Mucosa of descending colon (tissue), 3 donors: ENCODE measurements at places on chromosomes 6 and 20.

- DNase-seq: no peak
Measured at GRCh38 chr6:156905801-156906200, 128.6 kb downstream of the ARID1B start.

GRCh38 chr20:24437196-24438082, 32.0 kb upstream of the SYNDIG1 start:
- DNase-seq: peak; percentile 32

DNA sequence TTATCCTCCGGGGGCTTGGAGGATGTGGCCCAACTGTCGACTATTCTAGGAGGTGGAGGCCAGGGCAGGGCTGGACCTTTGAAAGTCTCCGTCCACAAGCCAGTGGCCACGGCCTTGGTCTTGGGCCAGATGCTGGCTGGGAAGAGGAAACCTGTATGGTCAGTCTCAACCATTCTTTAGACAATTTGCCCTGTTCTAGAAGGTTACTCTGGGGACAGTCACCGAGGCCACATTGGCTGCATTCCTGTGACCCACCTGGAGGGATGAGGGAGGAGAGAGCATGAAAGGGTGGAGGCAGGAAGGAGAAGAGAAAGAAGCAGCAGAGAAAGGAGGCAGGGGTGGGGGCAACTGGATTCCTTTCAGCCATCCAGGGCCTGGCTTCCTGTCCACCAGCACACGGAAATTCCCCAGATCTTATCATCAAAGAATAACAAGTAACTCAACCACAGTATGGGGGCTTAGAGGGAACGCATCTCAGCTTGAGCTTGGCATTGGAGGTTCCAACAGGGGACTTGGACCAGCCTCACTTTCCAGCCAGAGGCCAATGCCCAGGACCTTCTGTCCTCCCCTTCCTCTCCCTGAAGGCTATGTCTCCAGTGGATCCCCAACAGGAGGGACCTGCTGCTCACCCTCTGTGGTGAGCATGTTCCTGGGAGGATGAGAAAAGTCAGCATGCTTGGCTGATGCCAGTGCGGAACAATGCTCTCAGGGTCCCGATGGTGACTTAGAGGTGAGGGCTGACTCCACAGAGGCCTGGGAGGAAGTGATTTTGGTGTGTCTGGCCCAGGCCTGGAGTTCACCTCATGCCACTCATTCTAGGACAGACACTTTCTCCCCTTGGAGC, 30.4 kb downstream of the TGM2 start:
- no peak for DNase-seq

GRCh38 chr6:130796313-130796905, 30.8 kb upstream of the SMLR1 start:
- DNase-seq: no peak

DNA sequence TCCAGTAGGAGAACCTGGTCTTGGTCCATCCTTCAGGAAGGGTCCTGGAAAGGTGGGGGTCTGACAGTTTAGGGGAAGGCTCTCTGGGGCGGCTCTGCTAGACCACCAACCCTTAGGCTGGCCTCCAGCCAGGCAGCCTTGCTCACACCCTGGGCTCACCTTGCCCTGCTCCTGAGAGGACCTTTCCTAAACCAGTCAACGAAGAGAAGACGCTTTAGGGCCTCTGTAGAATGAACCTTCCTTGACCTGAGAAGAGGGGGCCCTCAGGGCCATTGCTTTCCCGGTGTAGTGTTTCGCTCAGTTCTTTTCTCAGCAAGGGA, 1.1 kb downstream of the CDC25B start:
- DNase-seq: peak; percentile 34

DNA sequence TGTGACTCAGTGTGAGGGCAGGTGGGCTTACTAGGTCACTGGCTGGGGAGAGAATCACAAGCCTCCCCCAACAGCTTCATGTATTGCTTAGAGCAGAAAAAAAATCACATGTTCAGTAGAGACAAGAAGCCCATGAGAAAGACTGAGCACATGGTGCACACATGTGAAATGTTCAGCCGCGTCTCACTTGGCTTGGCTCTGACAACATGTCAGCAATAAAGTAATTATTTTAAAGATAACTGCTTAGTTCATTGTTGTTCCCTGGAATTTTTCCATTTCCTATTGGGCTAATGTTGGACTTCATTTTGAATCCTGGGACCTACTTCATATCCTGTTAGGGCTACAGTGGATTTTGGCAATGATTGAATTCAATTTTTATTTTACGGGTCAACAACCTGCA, 222.6 kb downstream of the C6orf118 start:
- no peak for DNase-seq

DNA sequence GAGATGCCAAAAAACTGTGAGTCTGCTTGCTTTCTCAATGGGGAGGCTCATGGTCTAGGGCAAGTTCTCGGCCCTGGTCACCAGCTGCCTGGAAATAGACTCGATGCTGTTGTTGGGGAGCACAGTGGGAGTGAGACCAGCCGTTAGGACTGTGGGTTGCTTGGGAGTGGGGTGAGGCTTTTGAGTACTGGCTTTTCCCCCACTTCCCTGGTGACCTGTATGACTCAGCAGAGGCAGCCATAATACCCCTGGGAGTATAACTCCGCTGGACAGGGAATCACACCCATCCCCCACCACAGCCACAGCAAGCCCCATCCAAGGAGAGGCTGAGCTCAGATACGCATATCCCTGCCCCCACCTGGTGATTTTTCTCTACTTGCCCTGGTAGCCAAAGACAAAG, 48.9 kb upstream of the OGFRL1 start:
- DNase-seq: no peak

DNA sequence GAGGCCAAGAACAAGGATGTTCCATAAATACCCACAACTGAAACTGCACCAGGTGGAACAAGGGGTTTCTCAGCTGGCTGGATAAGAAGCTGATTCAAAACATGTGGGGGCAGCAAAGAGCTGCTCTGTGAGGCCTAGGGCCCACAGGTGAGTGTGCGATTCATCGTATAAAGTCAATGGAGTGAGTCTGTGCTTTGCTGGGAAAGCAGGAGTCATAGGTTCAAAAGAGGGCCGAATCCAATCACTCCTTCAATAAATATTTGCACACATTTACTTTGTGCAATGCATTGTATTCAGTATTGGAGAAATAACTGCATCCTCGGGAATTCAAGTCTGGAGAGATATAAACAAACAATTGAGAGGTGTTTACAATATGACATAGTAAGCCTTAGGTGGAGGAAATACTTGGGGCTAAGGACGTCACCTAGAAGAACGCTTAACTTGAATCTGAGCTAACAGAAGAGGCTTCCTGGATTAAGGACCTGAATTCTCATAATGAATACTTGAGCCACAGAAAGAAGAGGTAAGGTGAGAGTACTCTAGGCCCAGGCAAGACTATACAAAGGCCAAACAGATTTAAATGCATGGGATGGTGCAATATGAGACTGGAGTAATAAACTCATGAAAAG, 83.7 kb upstream of the TMEM30A start:
- no peak for DNase-seq

DNA sequence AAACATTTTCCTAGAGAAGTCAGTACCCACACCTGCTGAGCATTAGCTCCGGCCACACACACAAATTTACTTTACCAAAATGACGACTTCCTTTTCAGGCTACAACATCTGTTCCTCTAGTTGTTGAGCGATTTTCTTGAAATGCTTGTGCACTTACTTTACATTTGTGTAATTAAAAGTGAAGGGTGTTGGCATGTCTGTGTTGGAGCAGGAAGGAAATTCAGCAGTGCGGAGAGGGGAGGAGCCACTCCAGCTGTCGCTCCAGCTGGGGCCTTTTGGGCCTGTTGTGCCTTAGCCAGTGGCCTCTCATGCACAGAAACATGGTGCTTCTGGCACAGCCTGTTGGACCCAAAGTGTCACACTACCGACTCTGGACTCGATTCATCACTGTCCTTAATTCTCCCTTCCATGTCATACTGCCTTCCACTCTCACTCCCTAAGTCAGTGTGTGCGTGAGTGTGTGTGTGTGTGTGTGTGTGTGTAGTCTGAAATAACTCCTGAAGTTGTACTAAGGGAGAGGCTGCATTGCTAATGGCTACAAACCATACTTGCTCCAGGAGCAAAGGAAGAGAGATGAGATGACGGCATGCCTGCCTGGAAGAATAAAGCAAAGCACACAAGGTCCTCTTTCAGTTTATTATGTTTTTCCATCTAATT, 191.8 kb upstream of the ARG1 start:
- DNase-seq: no peak

GRCh38 chr6:7035837-7036249, 71.9 kb upstream of the RREB1 start:
- no peak for DNase-seq

DNA sequence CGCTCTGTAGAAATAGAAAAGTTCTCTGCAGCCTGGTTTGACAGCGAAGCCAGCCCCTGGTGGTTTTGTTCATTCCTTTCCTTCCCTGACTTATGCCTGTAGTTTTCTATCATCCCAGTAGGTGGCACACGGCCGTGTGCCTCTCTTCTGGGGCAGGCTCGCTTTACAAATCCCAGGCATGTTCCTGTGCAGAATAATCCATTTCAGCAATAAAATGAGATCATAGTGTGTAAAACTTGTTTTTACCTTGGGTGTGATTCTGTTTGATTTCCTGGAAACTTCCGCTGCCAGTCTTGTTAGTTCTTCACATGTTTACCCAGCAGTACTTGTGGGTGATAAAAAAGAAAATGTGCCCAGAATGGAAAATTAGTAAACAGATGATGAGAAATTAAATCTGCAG, 7.4 kb upstream of the INSM1 start:
- peak; percentile 47 for DNase-seq

DNA sequence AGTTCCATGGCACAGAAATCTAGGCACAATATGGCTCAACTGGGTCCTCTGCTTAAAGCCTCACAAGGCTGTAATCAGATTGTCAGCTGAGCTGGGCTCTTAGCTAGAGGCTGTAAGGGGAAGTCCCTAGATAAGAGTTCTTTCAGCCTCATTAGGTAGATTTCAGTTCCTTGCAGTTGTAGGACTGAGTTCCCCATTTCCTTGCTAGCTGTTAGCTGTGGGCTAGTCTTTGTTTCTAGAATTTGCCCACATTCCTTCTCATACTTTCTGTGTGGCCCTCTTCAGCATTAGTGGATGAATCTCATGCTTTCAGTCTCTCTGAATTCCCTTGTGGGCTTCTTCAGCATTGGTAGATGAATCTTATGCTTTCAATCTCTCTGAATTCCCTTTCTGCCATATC, 71.0 kb upstream of the MRAP2 start:
- DNase-seq: no peak

DNA sequence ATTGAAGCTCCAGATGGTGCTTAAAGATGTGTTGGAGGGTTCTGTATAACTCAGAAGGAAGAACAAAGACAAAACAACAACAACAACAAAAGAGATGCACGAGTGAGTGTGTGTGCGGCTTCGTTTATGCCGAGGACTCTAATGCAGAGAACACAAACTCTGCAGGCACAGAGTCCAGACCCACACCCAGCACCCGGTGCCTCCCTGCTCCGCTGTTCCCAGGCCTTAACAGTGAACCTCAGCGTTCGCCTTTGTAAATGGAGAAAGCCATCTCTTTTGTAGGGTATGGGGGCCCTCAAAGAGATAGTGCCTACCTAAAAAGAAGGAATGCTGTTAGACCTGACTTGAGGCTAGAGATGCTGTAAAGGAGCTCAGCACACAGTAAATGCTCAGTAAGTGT, 243.3 kb downstream of the ERMARD start:
- no peak for DNase-seq

GRCh38 chr6:139522511-139523220, 148.2 kb upstream of the CITED2 start:
- DNase-seq: no peak

GRCh38 chr20:13665709-13666395, 27.1 kb upstream of the TASP1 start:
- no peak for DNase-seq

GRCh38 chr6:15628499-15629131, 34.2 kb downstream of the DTNBP1 start:
- DNase-seq: no peak

DNA sequence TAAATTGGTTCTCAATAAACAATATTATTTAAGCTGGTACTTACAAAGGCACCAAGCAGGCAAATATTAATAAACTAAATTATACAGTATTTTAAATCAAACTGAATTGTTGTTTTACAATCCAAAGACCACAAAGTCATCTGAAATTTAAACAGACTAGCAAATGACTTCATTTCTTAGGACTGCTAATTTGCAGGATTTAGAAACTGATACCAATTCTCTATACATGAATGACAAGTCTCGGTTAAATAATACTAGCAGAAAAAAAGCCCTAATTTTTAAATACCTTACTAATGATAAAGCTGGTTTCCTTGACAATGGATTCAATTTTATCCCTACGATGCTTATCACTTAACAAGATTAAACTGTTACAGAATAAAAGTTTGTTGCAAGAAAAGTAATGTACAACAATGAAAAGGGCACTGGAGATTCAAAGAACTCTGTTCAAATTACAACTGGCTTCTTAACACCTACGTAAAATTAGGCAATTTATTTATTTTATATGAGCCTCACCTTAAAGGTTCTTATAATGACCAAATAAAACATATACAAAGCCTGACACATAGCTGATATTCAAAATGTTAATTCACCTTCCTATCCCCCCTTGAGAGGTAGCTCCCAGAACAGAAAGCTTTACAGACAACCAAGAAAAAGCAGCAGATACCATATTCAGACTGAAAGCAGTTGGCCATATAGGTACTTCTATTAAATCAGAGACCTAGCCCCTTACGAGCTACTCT, 33.1 kb downstream of the HBS1L start:
- no peak for DNase-seq

- no peak for DNase-seq
Measured at GRCh38 chr6:89360415-89360999, 8.0 kb upstream of the UBE2J1 start.

- DNase-seq: no peak
Measured at GRCh38 chr6:142322066-142322465, 20.3 kb downstream of the ADGRG6 start.

DNA sequence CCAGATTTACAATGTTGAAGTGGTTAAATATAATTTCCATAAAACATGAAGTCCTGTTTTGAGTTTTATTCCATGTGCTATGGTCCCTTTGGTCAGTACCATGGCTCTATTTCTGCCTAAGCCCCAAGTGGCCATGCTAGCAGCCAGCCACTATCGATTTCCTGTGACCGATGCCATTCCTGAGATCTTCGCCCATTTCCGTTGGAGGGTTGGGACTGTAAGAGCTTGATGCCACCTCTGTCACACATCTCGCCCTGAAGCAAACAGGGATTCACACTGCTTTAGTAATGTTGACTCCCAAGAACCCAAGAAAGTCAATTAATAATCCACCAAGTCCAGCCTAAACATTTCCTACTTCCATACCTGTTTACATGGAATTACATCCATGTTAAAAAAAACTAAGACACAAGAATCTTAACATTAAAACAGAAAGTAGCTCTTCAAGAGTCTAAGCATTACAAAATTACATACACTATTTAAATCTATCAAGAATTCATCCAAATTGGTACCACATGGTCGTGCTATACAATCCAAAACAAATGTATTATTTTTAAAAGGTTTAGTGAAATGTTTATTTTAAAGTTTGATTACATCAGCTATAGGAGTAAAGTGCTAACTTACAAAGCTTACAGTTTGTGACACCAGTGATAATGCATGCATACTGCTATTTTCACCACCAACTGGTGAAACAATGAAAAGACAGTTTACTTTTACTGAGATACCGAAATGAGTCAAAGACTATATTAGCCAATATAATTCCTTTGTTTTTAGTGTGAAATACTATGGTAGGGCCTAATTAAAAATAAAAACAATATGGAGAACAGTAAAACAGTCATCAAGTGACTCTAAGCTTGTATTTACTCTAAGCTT, 2.5 kb downstream of the RBM39 start:
- no peak for DNase-seq
